CD4-positive, alpha-beta T cell treated with Interleukin-1 beta for 1 hour (primary cell): ENCODE measurements at places on chromosomes 5 and 9.

DNA sequence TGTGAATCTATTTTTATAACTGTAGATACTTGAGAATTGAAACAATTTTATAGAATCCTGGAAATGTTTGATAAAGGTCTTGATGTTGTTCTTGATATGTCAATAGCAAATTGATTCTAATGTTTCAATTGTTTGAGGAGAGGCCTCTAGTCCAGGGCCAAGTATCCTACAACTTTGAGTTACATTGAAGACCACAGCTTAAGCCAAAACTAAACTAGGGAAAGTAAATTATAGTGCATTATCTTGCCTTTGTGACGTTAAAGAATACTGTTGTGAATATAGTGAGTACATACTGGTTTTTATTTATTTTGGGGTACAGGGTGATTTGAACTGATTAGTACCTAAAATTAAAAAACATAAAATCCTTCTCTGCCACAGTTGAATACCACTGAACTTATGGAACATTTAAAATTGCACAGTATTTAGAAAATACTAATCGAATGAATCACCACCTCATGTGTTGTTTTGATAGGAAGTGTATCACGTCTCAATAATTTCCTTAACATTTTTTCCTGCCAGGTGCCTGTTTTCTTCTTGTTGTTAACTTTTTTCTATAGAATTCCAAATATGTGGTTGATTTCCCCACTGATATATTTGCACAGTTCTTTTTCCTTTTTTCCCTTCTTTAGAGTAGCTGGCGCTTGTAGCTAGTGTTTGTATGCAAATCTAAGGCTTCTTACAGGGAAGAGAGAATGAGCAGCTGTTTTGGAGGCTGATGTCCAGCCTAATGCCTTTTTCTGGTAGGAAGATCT is 12.5 kb downstream of the ARHGEF28 start:
- DNase-seq = no peak

GRCh38 chr5:68012429-68012828 is 203.1 kb upstream of the PIK3R1 start:
- no peak for DNase-seq

- no peak for DNase-seq
Observed at GRCh38 chr5:138876811-138877210, 1.7 kb upstream of the LRRTM2 start.

GRCh38 chr5:143985832-143986515 is 174.0 kb downstream of the HMHB1 start:
- DNase-seq = no peak

- DNase-seq = no peak
Observed at GRCh38 chr5:116273448-116274242, 188.8 kb downstream of the COMMD10 start.

- no peak for DNase-seq
Observed at GRCh38 chr5:150750469-150750868, 8.3 kb downstream of the DCTN4 start.

GRCh38 chr9:137071282-137071681 is 925 bp upstream of the SAPCD2 start:
- DNase-seq = no peak

GRCh38 chr9:24118190-24118589 is 292.1 kb upstream of the ELAVL2 start:
- DNase-seq = no peak

- no peak for DNase-seq
Observed at GRCh38 chr9:4706971-4707622, 27.7 kb downstream of the CDC37L1 start.

DNA sequence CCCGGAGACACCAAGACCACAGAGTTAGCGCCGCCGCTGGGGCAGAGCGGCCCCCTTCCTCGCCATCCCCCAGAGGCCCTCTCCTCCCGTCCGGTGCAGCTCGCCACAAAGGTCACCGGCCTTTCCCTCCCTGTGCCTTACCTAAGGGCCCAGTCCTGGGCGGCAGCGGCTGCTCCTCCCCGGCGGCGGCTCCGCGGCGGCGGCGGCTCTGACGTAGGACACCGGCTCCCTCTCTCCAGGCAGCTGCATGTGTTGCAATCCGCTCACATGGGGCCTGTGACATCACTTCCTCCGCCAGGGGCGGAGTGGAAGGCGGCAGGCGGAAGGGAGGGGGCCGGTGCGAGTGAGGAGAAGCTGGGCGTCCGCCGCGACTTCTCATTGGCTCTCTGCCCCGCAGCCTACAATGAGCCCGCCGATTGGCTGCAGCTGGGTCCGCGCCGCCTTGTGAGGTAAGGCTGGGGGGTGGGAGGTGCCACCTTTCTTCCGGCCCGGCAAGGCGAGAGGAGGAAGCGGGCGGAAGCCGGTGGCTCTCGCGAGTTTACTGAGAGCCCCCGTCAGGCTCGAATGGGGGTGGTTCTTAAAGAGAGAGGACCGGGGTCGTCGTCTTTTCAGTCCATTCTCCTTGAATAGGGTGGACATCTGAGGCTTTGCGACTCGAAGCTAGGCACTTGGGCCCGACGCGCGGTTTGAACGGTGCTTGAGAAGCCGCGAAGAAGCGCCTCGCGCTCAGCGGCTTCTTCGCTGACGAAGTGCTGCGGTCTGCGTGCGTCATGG is at the start of gene ETF1:
ETF1 (minus strand) TSS at position 281 of the 774 bp plus-strand sequence. CDS start 318 bp downstream, outside the sequence.
- peak; percentile 100 for DNase-seq

DNA sequence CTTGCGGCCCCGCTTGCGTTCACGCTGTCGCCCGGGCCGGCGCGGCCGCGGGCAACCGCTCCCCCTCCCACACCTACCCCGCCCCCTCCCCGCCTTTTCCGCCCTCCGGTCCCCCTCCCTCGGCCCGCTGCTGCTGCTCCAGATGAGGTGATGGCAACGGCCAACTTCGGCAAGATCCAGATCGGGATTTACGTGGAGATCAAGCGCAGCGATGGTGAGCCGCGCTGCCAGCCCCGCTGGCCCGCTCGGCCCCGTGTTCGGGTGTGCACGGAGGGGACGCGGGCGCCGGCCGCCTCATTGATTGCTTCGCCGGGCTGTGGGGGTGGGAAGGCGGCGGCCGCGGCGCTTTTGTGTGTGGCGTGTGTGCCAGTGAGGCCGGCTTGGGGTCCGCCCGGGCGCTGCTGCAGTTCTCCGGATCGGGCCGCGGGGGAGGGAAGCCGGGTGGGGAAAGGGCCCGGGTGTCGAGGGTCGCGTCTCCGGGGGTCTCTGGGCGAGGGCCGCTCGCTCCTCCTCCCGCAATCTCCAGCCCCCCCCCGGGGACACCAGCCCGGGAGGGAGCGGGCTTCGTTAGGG is 403 bp downstream of the KIF2A start:
- no peak for DNase-seq

DNA sequence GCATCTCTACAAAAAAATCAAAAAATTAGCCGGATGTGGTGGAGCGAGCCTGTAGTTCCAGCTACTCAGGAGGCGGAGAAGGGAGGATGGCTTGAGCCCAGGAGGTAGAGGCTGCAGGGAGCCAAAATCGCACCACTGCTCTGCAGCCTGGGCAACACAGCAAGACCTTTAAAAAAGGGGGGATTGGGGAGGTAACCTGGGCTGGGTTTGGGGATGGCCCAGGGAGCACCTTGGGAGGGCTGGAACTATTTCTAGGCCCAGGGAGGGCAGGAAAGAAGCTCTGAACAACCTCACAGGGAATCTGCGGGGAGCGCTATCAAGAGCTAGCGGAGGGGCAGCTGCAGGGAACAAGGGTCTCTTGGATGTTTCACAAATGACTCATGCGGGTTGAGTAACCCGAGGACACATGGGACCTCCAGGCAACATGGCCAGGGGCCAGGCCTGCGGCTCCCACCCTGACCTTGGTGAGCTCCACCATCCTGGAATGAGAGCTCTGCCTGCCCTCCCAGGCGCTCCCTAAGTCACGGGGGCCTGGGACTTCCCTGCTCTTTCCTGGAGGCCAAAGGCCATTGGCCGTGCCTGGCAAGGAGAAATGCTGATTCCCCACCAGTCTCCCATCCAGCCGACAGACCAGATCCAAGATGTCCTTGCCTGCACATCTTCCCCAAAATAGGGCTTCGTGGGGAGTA is 23.4 kb downstream of the SARDH start:
- no peak for DNase-seq

DNA sequence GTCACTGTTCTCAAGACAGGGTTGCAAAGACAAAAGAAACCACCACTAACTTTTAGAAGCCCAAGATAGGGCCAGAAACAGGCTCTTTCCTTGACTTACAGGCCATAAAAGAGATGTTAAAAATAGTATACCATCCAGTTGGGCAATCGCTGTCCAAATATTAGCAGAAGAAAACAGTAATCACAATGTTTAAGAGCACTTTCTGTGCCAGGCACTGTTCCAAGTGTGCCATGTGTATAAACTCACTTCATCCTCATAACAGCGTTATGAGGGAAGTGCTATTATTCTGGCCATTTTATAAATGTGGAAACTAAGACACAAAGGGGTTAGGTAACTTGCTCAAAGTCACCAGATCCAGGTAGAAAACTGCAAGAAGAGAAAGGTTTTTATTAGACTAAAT is 111.7 kb downstream of the KCNN2 start:
- DNase-seq = no peak

- no peak for DNase-seq
Observed at GRCh38 chr9:90140131-90140818, 502.3 kb downstream of the DIRAS2 start.

DNA sequence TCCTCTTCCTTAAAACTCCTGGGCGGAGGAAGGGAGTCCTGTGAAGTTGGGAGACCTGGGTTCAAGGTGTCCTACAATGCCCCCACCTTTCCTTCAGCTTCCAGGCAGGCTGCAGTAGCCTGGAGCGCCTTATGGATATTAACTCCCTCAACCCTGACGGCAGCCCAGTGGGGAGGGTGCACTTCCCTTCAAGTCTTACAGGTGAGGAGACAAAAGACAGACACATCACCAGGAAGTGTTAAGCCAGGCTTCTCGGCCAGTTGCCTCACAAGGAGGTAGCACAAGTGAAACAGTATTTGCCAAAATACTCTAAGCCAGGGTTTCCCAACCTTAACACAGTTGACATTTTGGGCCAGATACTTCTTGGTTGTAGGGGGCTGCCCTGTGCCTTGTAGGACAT is 4.2 kb downstream of the TRIM7 start:
- no peak for DNase-seq

DNA sequence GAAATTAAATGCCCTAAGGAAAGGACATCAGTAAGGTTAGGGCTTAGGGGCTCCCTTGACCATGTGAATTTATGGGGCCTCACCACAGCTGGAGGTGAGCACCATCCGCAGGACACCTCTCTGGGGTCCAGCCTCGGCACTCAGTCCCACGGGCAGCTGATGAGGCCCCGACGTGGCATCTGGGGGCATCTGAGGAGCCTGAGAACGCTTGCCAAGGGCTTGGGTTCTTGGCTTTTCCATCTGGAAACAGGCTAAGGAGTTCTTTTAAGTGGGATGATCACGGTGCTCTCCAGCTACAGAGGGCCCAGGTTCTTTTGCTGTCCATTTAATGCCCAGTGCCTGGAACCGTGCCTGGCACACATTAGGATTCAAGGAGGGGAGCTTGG is 3.6 kb downstream of the NKX2-5 start:
- no peak for DNase-seq

DNA sequence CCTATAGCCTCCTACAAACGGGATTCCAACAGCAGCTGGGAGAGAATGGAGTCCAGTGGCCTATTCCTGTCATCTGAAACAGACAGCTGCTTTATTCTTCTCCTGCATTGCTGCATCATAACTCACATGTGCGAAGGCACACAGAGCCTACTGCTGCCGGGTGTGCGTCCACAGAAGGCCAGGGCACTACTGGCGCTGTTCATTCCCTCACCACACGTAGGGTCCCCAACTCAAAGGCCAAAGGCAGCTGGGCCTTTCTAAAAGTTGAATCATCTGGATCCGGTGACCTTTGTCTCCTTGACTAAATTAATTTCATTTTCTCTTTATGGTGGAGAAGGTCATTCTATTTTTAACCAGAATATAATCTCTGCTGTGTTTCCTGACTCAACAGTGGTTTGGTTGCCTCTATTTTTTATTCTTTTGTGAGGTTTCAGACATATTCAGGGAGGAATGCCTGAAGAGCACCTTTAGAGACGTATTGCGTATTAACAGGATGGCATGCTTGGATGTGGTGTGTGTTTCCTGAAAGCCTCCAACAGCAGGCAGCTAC is 10.8 kb upstream of the SPATA24 start:
- DNase-seq = no peak

- no peak for DNase-seq
Observed at GRCh38 chr5:8333977-8334376, 465.0 kb downstream of the MTRR start.

GRCh38 chr9:124618476-124618875 is 111.3 kb upstream of the NR5A1 start:
- no peak for DNase-seq

DNA sequence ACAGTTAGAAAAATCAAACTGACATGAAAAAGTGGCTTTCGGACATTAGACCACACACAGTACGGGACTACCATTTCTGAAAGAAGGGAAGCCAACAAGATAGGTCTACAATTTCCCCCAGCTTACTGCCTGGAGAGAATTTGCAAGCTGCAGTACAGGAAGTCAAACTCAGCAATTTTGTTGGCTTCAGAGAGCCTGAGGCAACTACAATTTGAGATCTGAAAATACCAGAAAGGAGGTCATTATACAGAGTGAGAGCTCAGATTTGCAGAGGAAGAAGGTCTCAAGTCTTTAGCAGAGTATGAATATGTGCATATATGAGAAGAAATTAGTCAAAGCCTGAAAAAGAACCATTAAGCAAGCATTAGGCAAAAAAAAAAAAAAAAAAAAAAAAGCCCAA is 83.0 kb downstream of the OXCT1 start:
- no peak for DNase-seq

- DNase-seq = no peak
Observed at GRCh38 chr5:111645303-111645838, 111.6 kb downstream of the NREP start.

DNA sequence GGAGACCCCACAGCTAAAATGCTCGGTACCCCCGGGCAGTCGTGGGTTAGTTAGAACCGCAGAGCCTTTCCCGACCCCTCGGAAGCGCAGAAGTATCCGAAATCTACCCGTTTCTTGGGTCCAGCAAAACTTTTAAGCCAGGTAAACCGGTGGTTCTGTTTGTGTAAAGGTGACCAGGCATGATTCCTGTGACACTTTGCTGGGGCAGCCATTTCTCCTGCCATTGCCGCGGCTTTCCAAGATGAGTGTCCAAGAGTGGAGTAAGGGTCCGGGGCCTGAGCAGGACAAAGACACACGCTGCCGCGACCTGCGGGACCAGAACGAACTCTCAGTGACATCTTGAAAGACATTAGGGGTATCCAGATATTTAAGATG is 655 bp downstream of the MARVELD2 start:
- DNase-seq = no peak

DNA sequence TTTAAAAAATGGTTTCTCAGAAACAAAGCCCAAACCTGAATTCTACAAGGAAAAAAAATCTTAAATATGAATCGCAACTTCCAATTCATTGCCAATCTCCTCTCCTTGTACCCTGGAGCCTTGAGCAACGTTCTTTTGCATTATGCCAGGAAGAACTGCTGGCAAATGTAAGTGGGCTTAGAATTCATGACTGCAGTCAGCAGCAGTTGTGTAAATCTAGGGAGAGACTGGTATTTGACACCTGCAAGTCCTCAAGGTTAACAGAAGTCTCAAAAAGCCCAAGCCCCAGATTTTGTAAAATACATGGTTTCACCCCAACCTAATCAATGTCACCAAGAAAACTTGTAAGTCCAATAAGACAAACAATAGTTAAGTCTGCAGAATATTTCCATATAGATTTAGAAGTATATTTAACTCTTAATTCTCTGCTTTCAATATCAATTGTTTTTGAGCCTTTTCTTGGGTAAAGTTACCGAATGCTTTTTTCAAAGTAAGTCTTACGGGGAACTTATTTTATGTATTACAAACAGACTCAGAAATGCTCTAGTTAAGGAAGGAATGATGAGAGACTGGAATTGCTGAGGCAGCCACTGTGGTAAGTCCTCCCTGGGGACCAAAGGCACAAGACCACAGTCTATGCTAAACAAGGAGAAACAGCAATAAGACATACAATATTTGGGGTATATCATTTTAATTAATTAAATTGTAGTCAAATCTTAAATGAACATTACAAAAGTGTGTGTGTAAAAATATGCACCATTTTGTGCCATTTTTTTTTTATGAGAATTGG is 31.3 kb downstream of the ELL2 start:
- DNase-seq = no peak
